ENCODE measurements at places on chromosomes 7 and 10. TPM values are rescaled to one million over a fixed set of nuclear protein-coding genes. Genes with fewer than 3 reads are reported as not detected.

The CALHM3 gene
- total RNA-seq: 0.13 TPM

The ZPBP gene
- not detected for total RNA-seq

The TMEM140 gene
- 0.83 TPM for total RNA-seq

The NXPH1 gene
- not detected for total RNA-seq

- peak; percentile 30 for DNase-seq
Observed at GRCh38 chr7:82534684-82535083, 91.1 kb upstream of the CACNA2D1 start.

- no peak for DNase-seq
Observed at GRCh38 chr7:121945480-121946236, 72.7 kb downstream of the PTPRZ1 start.

GRCh38 chr10:1095498-1095897, 39.3 kb downstream of the WDR37 start:
- DNase-seq: no peak

DNA sequence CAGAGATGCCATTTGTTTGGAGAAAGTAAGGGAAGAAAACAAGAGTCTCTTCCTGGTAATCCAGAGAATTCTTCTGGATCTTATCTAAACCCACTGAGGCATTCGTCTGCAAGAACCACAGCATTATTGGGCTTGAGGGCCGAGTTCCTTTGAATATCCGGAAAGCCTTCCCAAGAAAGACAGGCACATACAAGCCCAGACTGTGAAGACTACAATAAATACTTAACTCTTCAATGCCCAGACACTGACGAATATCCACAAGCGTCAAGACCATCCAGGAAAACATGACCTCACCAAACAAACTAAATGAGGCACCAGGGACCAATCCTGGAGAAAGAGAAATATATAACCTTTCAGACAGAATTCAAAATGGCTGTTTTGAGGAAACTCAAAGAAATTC, 99.0 kb downstream of the RNF32 start:
- no peak for DNase-seq

DNA sequence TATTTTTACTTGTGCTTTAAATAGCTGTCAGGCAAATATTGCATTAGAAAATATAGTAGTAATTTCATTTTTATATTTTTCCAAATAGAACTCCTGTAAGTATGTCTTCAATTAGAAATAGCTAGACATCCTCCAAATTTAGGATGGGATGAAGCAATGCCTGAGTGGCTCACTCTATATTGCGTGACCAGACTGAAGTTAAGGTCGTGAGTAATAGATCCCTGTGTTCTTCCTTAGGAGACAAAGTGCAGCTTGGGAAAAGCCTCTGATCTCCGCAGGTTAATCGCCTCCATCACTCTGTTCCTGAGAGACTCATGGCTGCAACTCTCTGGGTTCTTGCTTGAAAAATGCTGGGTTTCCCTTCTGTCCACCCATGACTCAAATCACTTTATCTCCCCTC, 484.8 kb upstream of the ANKRD30A start:
- no peak for DNase-seq

DNA sequence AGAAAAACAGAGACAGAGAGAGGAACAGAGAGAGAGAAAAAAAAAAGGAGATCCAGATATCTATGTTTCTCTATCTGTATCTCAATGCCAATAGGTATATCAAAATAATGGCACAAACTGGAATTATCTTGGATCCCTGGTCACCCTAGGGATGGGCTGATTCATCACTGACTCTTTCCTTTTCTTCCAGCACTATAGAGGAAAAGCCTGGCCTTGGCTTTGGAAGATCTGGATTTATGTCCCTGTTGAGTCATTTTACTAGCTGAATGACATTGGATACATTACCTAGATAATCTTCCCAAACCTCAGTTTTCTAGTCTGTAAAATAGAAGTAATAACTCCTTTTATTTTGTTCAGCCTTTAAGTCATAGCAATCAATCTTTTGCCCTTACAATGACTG, 152.8 kb upstream of the GDF10 start:
- DNase-seq: no peak

DNA sequence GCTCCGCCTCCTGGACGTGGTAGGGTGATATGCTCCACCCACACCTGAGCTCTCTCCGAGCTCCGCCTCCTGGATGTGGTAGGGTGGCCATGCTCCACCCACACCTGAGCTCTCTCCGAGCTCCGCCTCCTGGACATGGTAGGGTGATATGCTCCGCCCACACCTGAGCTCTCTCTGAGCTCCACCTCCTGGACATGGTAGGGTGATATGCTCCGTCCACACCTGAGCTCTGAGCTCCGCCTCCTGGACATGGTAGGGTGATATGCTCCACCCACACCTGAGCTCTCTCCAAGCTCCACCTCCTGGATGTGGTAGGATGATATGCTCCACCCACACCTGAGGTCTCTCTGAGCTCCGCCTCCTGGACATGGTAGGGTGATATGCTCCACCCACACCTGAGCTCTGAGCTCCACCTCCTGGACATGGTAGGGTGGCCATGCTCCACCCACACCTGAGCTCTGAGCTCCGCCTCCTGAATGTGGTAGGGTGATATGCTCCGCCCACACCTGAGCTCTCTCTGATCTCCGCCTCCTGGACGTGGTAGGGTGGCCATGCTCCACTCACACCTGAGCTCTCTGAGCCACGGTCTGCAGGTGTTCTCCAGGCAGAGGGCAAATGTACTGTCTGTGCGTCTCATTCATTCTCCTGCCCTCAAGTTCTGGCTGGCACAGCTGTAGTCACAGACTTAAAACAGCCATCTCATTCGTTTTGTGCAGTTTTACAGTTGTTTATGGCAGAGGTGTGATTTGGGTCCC, 252.4 kb downstream of the DIP2C start:
- DNase-seq: no peak

DNA sequence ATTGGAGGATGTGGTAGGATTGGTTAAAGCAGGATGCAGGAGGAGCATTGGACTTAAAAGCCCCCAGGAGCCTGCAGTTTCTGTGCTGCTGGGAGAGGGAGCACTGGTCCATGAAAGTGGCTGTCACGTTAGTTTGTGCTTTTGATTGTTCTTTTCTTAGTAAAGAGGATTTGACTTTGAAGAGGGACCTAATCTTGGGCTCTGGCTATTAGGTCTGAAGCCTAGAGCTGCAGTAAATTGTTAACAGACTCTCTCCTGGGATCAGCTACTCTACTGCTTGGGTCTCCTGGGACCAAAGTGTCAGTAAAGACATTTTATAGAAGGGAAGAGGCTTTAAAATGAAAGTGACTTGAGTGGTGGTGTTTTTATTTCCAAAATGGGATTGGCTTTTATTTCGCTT, 3.7 kb downstream of the ZFYVE27 start:
- DNase-seq: no peak

DNA sequence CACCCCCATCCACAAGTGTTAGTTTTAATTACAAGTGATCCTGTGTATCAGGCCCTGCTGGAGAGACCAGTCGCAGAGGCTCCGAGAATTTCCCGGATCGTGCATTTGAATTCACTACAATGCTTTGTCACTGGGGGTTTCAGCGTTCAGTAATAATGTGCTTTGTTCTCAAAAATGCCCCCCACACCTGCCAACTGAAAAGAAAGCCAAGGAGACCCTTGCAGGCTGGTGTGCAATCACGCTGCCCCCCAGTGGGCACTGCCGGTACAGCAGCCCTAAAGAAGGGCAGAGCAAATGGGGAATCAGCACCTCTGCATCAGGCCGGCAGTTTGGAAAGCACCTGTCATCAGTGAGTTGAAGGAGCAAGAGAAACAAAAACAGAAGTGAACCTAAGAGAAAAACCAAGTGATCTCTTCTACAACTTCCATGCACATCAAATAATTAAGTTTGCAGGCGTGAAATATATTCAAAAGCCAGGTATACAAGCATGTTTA, 177.6 kb downstream of the PARD3 start:
- peak; percentile 15 for DNase-seq

DNA sequence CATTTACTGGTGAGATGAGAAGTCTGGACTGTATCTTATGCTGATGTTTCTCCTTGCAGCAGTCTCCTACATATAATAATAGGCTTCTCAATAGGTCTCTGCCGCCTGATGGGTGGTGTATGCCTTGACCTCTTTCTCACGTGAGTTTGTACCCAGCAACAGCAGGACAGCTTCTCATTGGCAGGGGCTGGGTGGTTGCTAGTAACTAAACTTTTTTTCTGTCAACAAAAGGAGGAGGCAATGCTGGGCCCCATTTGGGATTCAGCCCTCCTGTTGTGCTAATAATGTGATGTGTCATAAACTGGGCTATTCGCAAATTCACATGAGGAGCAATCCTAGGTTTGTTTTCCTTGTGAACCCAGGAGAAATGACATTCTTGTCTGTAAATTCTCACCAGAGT, 533.6 kb downstream of the GATA3 start:
- DNase-seq: no peak

DNA sequence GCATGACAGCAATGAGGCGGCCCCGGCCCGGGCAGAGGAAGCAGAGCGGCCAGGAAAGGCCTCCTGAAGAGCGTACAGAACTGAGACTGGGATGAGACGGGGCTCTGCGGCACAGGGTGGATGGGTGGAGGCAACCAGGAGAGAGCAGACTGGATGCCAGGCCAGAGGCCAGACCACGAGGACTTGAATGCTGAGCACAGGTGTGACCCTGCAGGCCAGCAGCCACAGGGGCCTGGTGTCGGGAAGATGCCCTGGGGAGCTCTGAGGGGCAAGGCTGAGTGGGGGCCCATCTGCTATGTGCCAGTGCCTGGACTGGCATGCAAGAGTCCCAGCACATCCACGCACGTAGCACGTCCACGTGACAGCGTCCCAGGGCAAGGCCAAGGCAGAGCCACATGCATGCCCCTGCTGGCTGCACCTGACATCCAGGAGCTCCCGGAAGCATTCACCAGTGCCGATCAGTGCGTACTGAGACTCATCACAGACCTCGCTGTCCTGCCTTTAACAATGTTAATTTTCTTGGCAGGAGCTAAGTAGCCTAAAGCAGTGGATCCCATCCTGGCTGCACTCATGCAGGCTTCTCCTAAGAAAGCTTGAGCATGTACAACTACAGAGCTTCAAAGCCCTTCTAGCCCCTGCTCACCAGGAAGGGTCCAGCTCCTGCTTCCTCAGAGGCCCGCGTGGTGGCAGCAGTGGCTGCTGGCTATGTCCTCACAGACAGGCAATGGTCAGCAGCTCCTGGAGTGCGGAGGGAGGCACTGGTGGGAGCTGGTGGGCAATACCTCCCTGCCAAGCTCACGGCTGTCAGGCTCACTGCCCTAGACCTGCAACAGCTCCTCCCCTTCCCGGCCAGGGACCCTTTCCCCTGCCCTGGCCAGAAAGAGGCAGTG, 18.0 kb downstream of the GRID1 start:
- DNase-seq: no peak

GRCh38 chr10:96688789-96689188, 31.5 kb downstream of the PIK3AP1 start:
- DNase-seq: no peak

DNA sequence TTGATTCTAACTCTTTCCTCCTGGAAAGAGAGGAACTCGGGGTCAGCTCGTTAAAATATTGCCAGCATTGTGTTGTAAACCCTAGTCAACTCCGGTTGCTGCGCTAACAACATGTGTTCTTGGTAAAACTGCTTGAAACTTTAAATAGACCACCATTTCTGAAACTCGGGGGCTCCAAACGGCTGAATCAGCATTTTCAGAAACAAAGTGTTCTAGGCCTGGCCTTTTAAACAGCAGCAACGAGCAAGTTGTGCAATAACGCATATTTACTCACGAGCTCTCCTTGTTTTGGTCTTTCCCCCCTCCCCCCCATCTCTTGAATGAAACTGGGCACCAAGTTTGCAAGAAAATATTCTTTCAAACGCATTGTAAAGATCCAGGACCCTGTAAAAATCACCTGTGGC, 9.2 kb upstream of the GRB10 start:
- no peak for DNase-seq

GRCh38 chr10:62815381-62816075, 638 bp downstream of the EGR2 start:
- no peak for DNase-seq

DNA sequence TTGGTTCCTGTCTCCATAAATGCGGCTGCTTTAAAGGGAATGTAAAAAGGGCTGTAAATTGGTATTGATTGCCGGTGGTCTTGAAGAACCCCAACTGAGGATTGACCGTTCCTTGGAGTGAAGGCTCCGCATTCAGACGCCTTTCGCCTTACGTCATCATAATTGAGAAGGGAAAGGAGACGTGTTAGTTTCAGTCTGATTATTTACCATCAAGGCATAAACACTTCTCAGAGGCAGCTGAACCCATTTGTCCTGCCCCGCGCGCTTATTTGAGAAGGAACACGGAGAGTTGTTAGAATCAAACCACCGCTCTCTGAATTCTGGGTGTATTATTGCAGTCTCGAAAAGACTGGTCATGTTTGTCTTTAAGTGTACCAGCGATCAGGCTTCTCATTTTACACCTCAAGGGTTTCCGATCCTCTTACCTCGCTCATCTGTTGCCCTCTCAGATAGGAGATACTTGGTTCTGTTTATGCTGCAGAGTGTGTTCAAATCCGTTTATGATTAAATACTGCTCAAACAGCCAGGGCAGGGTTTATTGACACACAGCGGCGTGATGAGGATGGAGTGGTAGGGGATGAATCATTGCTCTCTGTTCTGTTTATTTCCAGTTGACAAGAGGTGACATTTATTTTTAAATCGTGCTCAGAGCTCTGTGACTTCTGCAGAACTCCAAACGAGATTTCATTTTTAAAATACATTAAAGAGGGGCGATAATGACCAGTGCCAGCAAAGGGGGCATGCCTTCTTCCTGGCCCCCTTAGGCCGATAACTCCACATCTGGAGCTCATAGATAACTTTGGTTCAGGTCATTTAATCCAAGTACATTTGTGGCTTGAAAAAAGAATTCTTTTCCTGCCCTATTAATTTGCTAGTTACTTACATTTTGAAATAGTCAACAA, 30.4 kb downstream of the FOXK1 start:
- peak; percentile 56 for DNase-seq

DNA sequence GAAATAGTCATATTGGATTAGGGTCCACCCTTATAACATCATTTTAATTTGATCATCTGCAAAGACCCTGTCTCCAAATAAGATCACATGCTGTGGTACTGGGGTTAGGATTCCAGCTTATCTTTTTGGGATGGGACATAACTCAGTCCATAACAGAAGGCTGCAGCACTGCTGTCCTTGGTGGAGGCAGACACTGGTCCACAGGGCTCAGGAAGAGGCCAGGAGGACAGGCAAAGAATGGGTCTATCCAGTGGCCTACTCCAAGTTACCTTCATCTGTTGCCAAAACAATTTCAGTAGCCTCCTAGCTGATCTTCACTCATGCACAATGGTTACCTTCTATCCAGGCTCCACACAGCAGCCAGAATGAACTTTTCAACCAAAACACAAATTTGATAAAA, 387.0 kb downstream of the GRID1 start:
- DNase-seq: no peak

All from HFFc6 (cell line).